ENCODE measurements at places on chromosomes 6 and 20.

DNA sequence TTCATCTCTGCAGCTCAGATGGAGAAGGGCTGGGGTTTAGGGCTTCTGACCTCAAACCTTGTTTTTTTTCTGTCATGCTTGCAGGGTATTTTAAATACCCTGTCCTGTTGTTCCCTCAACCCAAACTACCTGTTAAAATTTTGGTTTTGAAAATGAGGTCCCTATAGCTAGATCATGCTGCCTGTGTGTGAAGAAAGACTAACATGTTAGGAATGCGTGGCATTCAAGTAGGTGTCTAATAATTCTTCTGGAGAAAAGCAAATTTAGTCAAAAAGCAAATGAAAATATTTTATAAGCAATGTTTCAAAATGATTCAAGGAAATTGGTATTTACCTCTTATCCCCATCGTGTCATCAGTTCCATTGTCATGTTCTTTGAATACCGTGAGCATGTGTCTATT lies 77.2 kb upstream of the C20orf144 start:
- no peak for DNase-seq

DNA sequence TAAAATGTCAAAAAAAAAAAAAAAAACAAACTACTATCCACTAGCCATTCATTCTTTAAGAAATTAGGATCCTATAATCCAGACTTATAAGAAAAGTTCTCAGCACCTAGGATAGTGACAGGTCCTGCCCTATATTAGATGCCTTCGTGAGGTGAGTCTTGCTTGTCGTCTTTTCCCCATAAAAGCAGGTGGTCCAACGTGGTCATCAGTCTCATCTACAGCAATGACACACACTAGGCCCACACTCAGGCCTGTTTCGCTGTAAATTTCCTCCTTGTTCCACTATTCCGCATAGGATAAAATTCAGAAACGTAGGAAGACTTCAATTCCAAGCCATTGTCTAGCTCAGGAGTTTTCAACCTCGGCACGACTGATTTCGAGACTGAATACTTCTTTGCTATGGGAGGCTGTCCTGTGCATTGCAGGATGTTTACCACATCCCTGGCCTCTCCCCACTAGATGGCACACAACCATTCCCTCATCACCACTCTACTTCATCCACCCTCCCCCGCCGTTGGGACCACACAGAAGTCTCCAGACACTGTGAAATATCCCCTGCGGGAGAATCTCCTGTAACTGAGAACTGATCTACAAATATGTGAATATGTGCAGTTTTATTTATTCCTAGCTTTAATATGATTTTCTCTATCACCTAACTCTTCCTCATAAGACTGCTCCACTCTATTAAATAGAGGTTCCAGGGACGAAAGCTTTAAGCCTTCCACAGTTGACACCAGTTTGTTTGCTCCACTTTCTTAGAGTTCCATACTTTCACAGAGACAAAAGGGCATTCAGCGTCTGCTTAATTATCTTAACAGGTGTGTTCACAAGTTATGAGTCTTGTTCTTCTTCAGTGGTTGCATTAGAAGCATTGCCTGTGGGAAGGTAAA lies 346.3 kb downstream of the BMP2 start:
- peak; percentile 13 for DNase-seq

DNA sequence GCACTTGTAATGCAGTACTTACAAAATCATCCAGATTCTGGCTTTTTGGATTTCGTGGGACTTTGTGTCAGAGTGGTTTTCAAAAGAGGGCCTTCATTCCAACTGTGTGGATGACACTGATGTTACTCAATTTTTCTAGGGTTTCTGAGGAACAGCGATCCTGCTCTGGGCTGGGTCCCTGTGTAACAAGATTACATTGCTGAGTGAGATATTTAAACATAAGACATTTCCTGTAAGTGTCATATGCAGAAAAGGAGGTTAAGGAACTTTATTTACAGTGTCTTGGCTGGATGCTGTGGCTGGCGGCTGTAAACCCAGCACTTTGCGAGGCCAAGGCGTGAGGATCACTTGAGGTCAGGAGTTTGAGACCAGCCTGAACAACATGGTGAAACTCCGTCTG lies 6.7 kb downstream of the ZFAND3 start:
- no peak for DNase-seq

- no peak for DNase-seq
Observed at GRCh38 chr6:119493980-119494379, 144.4 kb upstream of the MAN1A1 start.

GRCh38 chr6:83853178-83854000 lies at the start of gene RIPPLY2:
TSS of gene RIPPLY2 (plus strand) at chr6:83853360. CDS start at chr6:83853417, 57 bp downstream.
- DNase-seq, result peak; percentile 24

DNA sequence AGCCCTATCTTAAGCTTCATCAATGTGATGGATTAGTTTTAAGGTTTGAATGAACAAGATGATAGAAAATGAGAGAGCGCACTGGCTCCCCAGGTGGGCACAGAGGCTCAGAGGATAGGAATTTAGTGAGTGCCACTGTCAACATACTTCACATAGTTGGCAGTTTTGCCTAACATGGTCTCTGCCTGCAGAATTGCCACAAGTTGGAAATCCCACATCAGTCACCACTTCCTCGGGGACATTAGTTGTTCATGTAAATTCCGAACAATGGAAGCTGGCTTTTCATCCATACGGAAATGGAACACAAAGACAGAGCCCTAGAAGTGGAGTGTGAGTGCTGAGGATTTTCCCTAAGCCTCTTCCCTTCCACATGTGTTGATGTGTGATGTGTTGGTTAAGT lies 123.9 kb upstream of the PHACTR1 start:
- DNase-seq, result peak; percentile 55

DNA sequence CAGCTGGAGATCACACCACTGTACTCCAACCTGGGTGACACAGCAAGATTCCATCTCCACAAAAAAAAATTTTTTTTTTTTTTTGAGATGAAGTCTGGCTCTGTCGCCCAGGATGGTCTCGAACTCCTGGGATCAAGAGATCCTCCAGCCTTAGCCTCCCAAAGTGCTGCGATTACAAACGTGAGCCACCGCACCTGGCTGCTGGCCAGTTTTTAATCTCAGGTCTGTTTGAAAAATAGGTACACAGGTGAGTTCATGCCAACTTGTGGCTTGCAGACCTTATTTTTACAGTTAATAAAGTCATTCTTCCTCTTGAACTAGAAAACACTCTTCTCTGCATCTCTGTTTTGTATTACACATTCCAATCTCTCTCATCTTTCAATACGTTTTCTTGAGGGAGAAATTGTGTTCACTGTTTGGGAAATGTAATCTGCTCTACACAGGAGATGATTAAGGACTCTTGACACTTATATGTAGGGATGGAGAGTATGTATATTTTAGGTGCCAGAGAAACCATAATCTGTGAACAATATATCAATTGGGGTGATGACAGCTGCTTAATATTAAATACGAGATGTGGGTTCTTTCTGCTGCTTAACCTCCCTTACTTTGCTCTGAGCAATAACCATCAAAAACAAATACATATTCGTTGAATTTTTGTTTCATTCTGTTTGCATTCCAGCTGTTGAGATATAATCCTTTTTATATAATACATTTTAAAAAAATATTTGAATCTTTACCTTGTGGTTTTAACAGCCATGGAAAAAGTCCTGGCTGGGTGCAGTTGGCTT lies 17.7 kb upstream of the RIPOR3 start:
- no peak for DNase-seq

Data from T47D (cell line).